Stimulated activated CD4-positive, alpha-beta T cell treated with anti-CD3 and anti-CD28 coated beads, Interleukin-1b, Interleukin-23, amount 100 ng/mL, for 1 hour (primary cell): ENCODE measurements at places on chromosomes 3 and 15.

GRCh38 chr3:182469086-182469485 lies 324.2 kb upstream of the ATP11B start:
- no peak for DNase-seq

- DNase-seq: peak; percentile 69
These were observed 32.8 kb downstream of the DNASE1L3 start for GRCh38 chr3:58177747-58178527.

DNA sequence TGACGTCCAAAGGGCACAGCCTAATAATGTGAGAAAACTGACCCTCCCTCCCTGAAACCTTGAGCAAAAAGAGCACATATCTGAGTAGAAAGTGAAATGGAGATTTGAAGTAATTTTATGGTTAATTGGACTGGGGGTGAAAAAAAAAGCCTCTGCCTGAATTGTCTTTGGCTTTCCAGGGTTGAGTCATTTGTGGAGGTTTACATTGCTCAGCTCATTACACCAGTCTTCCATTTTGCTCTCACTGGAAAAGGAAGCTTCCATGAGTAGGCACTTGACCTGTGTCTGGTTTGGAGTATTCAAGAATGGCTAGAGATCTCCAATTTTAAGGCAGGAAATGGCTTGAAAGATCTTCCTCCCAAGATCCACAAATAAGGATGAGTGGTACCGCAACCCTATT lies 273.9 kb downstream of the PDCD6IP start:
- no peak for DNase-seq

- no peak for DNase-seq
These were observed 20.2 kb downstream of the TLE3 start for GRCh38 chr15:70077188-70078147.

DNA sequence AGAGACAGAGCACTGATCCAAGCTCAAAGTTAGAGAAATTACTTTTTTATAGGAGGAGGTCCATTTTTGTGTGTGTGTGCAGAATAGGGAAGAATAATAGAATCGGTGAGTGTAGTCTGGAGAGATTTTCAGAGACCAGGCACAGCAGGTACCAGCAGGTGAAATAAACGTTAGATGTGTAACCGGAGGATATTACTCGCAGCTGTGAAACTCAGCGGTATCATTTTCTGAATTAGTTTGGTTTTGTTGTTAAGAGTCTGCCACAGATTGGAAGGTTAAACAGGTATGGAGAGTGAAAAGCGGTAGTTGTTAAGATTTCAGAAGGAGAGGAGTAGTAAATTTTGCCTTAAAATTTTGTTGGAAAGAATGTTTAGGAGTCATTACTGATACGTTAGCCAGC lies 69.9 kb downstream of the RGMA start:
- DNase-seq: no peak

DNA sequence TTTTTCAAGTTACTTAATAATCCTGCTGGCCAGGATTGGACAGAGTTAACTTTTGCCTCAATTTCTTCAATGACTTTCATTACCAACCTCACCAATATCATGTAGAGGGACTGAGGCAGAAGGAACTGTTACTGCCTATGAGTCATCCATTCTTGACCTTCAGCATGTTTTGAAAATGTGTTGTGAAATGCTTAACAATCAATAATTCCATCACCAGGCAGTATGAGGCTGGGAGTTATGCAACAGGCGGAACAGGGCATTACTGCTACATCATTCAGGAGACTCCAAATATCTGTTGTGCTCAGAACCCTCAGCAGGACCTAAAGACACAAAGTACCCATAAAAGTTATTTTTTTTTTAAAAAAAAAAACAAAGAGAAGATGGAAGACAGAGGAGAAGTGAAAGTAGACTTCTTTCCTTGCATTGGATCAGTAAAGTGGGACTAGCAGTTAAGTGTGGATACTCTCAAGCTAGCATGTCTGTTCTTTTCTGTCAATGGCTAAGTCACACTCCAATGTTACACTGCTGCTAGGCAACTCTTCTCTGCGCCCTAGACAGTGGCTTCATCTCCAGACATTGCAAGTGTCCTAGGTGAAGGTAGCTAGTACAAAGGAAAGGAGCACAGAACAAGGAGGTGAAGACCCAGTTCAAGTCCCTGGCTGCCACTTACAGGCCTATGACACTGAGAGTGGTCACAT lies 184.9 kb upstream of the LPP start:
- DNase-seq: no peak

DNA sequence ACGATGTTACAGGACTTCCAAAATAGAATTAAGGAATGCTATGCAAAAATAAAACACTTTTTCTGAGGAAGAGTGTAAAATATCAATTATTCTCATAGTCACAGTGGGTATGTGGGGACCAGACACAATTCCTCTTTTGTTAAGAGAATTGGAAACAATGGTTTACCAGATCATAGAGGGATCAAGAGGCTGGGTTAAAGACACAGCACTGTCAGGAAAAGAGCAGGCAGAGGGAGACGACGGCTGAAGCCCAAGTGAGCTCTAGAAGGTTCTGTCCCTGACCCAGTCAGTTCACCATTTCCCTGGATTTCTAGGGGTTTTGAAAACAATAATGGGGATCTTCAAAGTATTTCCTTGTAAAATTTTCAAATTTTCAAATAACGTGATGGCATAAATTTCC lies 54.0 kb upstream of the POLR2M start:
- DNase-seq: no peak

GRCh38 chr15:85313339-85313738 lies 67.1 kb upstream of the AKAP13 start:
- DNase-seq: no peak

- no peak for DNase-seq
These were observed at the start of gene CAND2 for GRCh38 chr3:12796171-12797123. Gene CAND2, plus strand, starts transcription at chr3:12796680. Its CDS starts 41 bp downstream, at chr3:12796721.

DNA sequence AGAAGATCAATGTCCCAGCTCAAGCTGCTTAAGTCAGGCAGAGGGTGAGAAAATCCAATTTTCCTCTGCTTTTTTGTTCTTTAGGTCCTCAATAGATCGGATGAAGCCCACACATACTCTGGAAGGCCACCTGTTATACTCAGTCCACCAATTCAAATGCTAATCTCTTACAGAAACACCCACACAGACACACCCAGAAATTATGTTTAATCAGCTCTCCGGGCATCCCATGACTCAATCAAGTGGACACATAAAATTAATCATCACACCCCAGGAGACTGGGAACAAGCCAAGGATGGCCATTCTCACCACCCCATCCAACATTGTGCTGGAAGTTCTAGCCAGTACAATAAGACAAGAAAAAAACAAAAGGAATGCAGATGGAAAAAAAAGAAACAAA lies 67.8 kb upstream of the SLC24A5 start:
- no peak for DNase-seq

- no peak for DNase-seq
These were observed 336.1 kb upstream of the RARB start for GRCh38 chr3:25091934-25092333.

- no peak for DNase-seq
These were observed 41.5 kb downstream of the SPSB4 start for GRCh38 chr3:141092663-141093062.

DNA sequence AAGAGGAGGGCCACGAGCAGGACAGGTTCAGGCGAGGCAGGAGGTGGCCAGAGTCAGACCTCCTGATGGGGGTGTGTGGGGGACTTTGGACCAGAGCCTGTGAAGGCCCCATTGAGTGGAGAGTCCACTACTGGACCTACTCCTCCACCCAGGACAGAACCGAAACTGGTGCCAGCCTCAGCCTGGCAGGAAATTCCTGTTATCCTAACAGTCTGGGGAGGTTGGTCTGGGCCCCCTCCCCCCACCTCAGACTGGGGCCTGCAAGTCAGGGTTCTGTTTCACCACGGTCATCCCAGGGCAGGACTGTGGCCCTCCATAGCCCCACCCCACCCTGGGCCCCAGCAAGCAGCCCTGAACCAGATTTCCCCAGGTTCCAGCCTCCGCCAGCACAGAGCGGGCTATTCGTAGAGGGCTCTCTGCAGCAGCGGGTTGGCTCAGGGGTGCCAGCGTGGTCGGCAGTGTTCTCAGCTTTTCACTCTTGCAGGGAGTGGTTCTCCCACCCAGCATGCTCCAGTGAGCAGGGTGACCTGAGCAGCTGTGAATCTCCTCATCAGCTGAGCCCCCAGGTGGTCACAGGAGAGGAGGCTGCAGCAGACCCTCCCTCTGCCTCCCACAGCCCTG lies 217.3 kb downstream of the TBC1D2B start:
- no peak for DNase-seq

GRCh38 chr3:156424758-156425157 lies 130.2 kb downstream of the SSR3 start:
- no peak for DNase-seq

- no peak for DNase-seq
These were observed 654 bp downstream of the RUBCN start for GRCh38 chr3:197736010-197736490.

DNA sequence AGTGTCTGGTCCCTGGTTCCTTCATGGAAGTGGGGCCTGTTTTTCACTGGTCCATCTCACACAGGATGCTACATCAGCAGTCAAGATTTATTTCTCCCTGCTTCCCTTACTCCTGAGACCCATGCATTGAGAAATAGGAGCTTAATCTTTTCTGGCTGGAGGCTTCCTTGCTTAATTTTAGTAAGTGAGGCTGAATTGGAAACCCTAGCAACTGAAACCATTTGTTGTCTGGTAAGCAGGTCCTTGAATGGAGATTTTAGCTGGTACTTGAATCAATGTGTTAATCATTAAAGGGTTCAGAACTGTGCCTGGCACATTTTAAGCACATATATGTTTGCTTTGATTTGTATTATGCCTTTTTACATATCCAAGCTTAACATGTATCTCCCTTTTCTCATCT lies 20.2 kb upstream of the MEF2A start:
- DNase-seq: no peak

DNA sequence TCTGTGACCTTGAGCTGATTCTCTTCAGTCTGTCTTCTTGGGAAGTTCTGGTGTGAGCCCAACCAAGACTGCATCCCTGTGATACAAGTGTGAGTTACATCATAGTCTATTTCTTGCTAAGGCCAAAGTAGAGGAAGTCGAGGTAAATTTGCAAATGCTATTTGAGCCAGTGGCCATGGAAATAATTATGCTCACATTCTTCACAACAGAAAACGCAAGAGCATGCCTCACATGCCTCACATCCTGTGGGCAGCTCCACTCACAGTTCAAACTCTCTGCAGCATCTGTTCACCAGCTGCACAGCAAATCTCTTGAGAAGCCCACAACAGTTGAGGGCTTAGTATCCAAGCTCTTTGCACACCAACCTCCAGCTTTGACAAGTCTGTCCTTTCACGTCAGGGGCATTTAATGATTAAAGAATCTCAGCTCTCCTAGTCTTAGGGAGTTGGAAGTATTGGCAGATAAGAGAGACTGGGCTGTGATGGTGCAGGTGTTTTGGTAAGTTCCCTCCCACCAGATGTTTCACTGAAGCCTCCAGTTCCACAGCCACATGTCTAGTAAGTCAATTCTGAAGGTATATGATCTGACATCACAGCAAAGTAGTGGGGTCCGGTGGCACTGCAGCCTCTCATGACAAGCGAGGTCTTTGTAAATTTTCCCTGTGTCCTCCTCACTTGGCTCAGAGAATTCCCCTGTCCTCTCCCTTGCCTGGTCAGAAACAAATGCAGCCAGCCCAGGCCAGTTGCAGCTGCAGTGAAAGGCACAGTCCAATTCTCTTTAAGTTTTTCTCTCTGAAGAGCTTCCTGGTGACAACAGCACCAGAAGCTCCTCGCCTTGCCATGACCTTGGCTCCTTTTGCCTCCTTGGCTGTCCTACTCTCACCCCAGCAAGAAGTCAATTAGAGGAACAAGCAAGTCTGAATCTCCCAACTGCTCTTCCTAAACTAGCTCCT lies 166.1 kb downstream of the SSR3 start:
- no peak for DNase-seq

DNA sequence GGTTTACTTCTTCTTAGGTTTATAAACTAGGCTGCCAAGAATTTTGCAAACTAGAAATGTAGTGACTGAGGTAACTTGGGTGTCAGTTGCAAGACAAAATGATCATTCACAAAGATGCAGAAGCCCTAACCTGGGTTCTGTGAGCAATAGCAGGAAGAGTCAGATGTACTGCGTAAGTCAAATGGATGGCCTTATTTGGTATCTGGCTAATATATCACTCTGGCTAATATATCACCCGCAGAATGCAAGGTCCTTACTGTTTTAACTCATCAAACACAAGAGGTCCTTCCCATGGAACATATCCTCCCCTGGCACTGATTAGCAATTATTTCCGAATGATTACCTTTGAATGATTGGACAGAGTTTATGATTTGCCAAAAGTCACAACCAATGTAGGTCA lies 37.4 kb downstream of the RBMS3 start:
- no peak for DNase-seq

- no peak for DNase-seq
These were observed 521 bp downstream of the IL5RA start for GRCh38 chr3:3109407-3110298.

DNA sequence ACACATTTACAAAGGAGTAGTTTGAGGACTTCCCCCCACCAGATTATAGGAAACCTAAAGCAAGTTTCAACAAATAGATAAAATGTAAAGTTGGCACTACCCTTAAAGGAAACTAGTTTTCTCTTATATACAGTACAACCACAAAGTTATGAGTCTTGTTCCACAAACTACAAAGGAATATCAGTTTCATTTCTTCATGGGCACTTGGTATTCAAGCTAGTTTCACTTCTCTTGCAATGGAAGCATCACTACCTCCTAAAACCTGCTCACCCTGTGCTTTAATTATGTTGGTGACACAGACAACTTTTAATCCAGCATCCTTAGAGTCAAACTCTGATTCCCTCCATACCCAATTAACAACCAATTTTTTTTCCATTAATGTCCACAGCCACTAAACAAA lies 707.0 kb downstream of the ROBO2 start:
- no peak for DNase-seq

- DNase-seq: no peak
These were observed 15.2 kb downstream of the DNAJC19 start for GRCh38 chr3:180974286-180974685.
